ENCODE measurements at places on chromosomes 1 and 21.
A peak's percentile ranks its signal among the peaks of the same experiment; 100 is the strongest.

DNA sequence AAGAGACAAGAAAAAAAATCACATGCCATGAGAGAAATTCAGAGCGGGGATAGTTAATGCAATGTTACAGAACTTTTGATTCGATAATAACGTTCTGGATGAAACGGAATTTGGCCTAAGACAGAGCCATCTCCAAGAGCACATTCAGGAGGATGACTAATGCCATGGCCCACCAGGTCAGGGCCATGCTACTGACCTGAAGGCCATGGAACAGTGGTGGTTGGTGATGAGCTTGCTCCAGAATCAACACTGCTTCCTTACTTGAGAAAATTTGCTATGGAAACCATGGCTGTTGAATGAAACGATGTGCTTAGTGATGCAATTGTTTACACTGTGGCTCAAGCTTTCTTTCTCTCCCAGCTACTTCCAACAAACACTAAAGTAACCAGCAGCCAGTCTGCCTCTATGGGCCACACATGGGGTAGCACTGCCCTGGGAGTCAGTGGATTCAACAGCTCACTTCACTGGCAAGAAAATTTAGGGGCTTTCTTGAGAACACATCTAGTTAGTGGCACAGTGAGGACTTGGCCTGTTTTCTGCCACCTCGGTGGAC lies 299.1 kb downstream of the PCP4 start:
- DNase-seq, result no peak

GRCh38 chr1:68449901-68450300 lies at the start of gene RPE65:
RPE65 (minus strand) TSS chr1:68449954; CDS start chr1:68449905, 49 bp downstream.
- no peak for DNase-seq

DNA sequence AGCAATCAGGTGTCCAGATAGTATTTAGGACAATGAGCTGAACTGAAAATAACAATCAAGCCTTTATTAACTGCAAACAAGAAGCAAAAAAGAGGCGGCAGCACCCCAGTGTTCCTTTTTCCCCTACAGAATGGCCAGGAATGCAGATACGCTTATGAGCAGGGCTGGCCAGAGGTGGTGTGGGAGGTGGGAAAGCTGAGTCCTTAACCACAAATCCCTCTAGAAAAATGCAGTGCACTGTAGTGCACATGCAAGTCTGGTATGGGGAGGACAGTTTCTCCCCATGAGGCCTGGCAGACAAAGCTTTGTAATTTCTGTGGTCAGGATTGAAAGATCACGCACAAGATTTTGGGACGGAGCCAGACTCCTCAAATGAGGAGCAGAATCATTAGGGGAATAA lies 10.7 kb upstream of the IFNAR1 start:
- DNase-seq, result no peak

DNA sequence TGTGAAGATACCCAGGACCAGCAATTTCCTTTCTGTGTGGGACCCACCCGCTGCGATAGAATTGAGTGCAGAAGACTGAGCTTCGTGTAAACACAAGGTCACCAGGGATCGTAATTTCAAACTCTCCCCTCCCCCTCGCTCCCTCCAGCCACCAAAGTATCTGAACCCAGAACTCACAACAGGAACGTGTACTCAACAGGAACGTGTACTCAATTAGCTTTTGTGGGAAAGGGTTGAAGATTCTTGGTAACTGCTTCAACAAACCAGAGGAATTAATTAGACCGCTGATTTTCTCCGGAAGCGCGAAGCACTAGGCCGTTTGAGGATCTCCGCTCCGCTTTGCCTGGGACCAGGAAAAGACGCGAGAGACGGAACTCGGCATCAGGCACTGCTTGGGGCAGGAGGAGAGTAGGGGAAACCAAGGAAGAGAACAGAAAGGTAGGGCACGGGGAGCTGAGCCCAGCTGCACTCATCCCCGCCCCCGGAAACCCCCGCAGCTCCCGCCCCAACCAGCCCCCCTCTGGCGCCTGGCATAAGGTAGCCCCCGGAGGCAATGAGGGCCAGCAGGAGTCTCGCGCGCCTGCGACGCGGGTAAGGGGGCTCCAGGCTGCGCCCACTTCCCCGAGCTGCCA lies 453 bp downstream of the DRAM2 start:
- DNase-seq, result no peak

DNA sequence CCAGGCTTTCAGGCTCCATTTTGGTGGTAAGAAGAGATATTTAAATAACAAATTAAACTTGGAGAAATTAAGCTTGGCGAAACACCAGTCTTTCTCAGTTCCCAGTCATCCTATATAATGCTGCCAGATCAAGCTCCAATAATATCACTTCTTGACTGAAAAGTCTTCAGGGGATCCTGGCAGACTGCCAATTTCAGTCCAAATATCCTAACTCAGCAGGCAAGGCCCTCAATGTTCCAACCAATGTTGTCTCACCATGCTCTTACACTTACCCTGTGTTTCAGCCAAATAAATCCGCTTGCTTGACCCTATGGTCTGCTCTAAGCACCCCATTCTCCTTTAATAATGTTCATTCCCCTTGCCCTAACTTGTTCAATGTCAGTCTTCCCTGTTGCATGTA lies 39.9 kb upstream of the BCL10 start:
- no peak for DNase-seq

- no peak for DNase-seq
These were observed 16.2 kb upstream of the MPL start for GRCh38 chr1:43321331-43321891.

DNA sequence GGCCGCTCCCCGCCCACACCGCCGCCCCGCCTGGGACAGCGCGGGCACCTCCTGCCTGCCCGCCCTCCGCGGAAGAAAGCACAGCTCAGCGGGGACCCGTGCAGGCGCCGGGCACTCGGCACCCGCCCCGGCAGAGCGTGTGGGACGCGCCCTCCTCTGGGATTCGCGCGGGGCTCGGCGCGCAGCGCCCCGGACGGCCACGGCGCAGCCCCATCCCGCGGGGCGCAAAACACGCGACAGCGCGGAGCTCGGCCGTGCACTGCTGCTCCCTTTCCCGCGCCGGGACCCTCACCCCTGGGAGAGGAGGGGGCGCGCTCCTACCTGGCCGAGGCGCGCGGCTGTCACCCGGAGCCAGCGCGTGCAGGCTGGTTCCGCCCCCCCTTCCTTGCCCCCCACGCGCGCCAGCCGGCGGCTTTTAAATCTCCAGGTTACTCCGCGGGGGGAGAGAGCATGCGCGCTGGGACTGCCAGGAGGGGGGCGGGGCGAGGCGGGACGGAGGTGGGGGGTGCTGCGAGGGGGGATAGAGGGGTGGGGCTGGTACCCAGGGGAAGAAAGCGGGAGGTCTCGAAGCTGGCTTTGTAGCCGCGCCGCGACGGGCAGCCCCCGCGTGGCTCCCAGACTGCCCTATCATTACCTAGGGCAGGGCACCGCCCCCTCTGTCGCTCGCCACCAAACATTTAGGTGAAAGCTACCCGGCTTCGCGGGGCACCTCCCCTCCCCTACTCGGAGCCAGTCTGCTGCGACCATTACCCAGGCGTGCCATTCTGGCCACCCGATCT lies at the start of gene SLC45A3:
Gene SLC45A3, minus strand, starts transcription at position 437 of the 779 bp plus-strand sequence. CDS start 15,853 bp downstream, outside the sequence.
- no peak for DNase-seq

GRCh38 chr1:36307601-36308330 lies 1.6 kb downstream of the SH3D21 start:
- no peak for DNase-seq

- no peak for DNase-seq
These were observed 25.3 kb downstream of the COLGALT2 start for GRCh38 chr1:184012187-184012586.

DNA sequence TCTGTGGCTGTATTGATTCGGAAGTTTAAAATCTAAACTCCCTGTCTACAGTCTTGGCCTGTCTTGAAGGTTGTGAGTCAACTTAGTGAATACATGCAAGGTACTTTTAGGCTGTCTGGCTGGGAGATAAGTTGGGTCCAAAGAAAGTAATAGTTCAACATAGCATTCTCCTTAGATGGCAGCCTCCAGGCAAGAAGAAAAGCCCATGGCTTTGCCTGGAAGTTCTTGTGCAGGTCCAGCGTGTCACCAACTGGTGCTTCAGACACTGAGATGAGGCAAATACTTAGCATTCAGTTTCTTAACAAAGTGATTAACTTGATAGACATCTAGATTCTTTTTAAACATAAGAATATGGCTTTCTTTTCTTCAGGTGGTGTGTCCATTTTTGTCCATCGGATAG lies 328.2 kb downstream of the DISC1 start:
- no peak for DNase-seq

- DNase-seq, result no peak
These were observed 23.3 kb upstream of the CASQ2 start for GRCh38 chr1:115791816-115792215.

DNA sequence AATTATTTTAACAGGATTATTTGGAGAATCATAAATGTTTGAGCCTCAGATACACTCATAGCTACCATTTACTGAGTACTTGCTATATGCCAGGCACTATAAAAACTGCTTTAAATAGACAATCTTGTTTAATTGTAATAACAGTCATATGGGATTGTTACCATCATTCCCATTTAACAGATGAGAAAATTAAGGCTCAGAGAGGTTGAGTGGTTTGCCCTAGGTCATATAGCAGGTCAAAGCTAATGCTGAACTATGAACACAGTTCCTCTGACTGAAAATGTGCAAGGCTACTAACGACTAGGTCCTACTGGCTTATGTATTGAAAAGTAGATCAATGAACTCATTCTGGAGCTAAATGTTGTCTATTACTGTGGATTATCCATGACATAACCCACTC lies 63.4 kb downstream of the DDR2 start:
- DNase-seq, result no peak

GRCh38 chr21:46662765-46663500 lies 27.5 kb downstream of the PRMT2 start:
- DNase-seq, result no peak

GRCh38 chr1:210855440-210855839 lies 278.5 kb downstream of the KCNH1 start:
- DNase-seq, result no peak

- no peak for DNase-seq
These were observed 26.4 kb downstream of the HHIPL2 start for GRCh38 chr1:222521299-222522104.

GRCh38 chr1:226939438-226940028 lies 561 bp upstream of the COQ8A start:
- no peak for DNase-seq

GRCh38 chr1:244254467-244254866 lies 197.2 kb downstream of the ADSS2 start:
- DNase-seq, result no peak

GRCh38 chr1:27778056-27778455 lies 5.0 kb downstream of the STX12 start:
- DNase-seq, result no peak

- DNase-seq, result no peak
These were observed 120.4 kb downstream of the KCNH1 start for GRCh38 chr1:211013346-211014240.

- DNase-seq, result no peak
These were observed 21.4 kb downstream of the PRRC2C start for GRCh38 chr1:171506525-171507304.

DNA sequence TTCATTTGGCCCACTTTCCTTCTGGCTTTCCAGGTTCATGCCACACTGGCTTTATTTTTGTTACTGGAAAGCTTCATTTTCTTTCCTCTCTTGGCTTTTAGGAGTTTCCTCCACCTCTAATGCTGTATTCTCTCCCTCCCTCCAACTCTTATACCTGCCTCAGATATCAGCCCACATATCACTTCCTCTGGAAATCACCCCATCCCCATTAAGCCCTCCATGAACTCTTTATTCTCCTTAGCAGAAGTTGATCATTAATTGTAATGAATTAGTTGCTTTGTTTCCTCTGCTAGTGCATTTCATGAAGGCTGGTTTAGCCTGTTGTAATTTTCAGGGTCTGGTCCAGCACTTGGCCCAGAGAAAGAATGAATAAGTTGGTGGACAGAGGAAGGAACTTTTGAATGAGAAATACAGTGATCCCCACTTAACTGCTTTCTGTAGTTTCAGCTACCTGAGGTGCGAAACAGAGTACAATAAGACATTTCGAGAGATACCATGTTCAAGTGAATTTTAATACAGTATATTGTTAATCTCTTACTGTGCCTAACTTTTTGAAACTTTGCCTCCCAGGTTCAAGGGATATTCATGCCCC lies 1.7 kb downstream of the SOAT1 start:
- no peak for DNase-seq

GRCh38 chr1:157197906-157198435 lies 59.8 kb upstream of the ETV3 start:
- no peak for DNase-seq

DNA sequence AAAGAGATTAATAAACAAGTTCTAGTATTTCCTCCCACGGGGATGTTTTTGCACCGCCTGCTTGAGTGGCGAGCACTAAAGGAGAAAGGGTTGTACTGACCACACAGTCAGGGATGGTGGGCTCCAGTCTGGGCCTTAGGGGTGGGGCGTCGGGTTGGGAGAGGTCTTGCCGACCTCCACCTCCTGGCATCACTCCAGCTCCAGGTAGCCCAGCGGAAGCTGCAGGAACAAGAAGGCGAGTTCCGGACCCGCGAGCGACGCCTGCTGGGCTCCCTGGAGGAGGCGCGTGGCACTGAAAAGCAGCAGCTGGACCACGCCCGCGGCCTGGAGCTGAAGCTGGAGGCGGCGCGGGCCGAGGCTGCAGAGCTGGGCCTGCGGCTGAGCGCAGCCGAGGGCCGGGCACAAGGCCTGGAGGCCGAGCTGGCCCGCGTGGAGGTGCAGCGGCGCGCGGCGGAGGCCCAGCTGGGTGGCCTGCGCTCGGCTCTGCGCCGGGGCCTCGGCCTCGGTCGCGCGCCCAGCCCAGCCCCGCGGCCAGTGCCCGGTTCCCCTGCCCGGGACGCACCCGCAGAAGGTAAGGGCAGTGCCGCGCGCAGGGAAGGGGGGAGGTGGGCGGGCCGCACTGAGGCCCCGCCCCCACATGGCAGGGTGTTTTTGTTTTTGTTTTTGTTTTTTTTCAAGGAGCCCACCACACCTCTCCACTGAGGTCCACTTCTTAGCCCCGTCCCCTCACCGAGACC lies 19.7 kb downstream of the MFAP2 start:
- DNase-seq, result peak; percentile 80

DNA sequence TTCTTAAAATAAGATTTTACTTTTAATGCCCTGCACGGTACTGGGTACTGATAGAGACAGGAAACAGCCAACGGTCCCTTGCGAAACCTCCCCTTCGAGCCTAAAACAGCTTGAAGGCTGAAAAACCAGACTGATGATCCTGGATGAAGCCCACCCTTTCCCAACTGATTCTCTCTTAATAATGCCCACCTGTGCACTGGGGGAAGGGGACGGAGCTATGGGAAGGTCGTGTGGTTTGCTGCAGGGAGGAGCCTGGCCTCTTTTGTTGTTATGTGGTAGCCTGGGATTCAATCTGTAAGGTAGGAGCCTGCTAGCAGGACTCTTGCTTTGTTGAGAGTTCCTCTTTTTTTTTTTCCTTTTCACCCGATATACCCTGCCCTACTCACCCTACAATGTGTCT lies 25.6 kb downstream of the SAMSN1 start:
- DNase-seq, result no peak

- DNase-seq, result no peak
These were observed 32.6 kb downstream of the PIGM start for GRCh38 chr1:159999204-159999603.

- no peak for DNase-seq
These were observed 69.8 kb downstream of the KCNT2 start for GRCh38 chr1:196538473-196538872.

GRCh38 chr21:18803624-18804023 lies 400.0 kb upstream of the TMPRSS15 start:
- DNase-seq, result no peak
